Cortex of kidney (tissue), 1 donor: ENCODE measurements at places on chromosomes 3 and 15.

GRCh38 chr3:172315401-172316091 lies 132.7 kb downstream of the GHSR start:
- DNase-seq, result no peak

DNA sequence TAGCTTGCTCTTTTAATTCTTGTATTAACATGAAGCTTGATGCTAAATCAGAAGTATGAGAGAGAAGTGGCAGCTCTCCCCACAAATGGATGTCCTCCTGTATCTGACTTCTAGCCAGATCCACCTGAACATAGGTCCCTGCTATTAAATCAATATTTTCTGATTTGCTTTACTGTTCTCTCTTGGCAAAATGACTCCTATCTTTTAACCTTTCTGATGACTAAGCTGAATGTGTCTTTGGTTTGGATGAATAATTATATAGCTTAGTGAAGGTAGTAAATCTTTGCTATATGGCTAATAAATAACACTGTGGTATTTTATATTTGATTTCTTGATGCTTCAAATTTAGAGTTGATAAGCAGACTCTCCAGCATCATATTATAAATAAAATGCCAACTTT lies 28.3 kb upstream of the ARL14 start:
- DNase-seq, result no peak

GRCh38 chr3:48934333-48934991 lies 15.8 kb downstream of the ARIH2 start:
- DNase-seq, result no peak

- DNase-seq, result no peak
These were observed 98.9 kb downstream of the MAGI1 start for GRCh38 chr3:65939801-65940246.

DNA sequence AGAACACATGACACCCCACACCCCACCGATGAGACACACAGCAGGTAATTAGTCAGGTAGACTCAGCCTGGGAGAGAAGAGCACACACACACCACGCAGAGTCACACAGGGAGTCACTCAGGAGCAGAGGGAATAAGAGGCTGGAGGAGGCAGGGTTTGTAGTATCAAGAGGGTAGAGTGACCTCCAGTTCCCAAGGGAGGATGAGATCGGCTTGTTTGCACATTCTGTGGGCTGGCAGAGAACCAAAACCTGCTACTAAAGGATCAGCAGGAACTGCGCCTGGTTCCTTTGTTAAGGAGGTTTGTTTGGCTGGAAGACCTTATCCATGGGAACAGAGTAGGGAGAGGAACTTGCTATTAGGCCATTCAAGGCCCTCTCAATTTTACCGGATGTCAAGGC lies 281.4 kb upstream of the SLCO3A1 start:
- DNase-seq, result no peak

GRCh38 chr3:51966922-51967383 lies 301 bp downstream of the PCBP4 start:
- DNase-seq, result no peak

DNA sequence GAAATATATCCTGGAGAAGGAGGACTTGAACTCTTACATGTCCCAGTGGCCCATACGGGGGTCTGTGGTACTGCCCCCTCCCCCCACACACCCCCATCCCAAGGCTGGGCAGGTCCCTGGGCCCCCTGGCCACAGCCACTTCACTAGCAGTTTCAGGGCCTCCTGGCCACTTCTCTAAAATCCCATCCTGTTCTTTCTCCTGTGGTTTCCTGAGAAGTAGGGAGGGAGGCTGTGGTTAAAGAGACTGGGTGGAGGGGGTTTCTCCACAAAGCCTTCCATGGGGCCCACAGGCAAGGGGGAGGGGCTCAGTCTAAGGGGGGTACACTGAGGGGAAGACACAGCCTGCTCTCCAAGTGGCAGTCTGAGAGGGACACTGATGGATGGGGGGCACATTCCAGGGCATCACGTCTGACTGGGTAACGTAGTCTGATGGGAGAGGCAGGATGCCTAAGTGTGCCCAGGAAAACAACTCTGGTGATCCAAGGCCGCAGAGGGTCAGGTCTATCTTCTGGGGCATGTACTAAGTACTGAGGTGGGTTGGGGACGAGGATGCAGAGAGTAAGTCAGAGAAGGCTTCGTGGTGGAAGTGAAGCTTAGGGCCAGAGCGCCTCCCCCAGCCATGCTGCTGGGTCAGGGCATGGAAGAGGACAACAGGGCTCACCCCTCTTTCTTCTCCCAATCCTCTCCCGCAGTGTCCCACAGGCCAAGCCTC lies 48.0 kb upstream of the C15orf39 start:
- DNase-seq, result no peak

- DNase-seq, result no peak
These were observed 161.2 kb upstream of the TMCO5A start for GRCh38 chr15:37773111-37773860.

DNA sequence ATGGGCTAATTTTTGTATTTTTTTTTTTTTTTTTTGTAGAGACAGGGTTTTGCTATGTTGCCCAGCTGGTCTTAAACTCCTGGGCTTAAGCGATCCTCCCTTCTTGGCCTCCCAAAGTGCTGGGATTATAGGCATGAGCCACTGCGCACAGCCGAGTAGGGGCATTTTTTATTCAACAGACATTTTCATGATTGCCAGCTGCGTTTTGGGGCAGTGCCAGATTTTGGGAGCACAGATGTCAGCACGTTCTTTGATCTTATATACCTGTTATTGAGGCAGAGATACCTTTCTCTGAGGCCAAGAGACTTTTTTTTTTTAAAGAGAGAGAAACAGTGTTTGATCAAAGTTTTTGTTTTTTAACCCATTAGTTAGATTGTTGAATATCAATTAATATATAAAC lies 16.8 kb downstream of the NEO1 start:
- no peak for DNase-seq

DNA sequence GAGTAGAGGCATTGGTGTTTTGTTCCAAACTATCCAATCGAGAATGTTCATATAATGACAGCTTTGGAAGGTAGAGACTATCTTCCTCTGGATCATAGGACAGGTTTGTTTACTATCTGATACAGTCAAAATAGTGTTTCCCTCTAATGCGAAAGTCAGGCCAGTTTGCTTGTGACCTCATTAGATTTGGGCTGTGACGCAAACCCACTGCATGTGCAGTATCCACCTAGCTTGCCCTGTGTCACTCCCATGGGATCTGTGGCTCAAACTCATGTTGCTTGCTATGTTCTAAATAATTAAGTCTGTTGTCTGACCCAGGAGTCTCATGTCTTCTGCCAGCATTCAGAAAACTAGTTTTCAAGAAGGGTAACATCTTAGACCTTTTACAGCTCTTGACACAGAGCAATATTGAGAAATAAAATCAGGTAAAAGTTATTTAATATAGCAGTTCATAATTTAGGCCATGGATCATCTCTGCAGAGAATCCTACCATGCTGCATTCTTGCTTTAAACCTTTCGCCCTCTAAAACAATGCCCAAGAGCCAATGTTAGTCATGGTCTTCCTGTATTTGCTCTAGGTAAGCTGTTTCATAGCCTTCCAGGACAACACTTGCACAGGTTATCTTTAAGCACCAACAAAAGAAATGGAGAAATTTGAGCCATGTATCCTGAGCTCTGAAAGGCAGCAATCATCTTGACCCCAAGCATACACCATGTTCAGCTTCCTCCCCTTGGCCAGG lies 26.4 kb downstream of the NIT2 start:
- DNase-seq, result no peak

GRCh38 chr3:50674349-50675178 lies at the start of gene DOCK3:
Gene DOCK3, plus strand, starts transcription at chr3:50674927. Its CDS starts 337 bp downstream, at chr3:50675264.
- DNase-seq, result no peak

GRCh38 chr3:112131111-112131510 lies 1.9 kb downstream of the GCSAM start:
- no peak for DNase-seq

DNA sequence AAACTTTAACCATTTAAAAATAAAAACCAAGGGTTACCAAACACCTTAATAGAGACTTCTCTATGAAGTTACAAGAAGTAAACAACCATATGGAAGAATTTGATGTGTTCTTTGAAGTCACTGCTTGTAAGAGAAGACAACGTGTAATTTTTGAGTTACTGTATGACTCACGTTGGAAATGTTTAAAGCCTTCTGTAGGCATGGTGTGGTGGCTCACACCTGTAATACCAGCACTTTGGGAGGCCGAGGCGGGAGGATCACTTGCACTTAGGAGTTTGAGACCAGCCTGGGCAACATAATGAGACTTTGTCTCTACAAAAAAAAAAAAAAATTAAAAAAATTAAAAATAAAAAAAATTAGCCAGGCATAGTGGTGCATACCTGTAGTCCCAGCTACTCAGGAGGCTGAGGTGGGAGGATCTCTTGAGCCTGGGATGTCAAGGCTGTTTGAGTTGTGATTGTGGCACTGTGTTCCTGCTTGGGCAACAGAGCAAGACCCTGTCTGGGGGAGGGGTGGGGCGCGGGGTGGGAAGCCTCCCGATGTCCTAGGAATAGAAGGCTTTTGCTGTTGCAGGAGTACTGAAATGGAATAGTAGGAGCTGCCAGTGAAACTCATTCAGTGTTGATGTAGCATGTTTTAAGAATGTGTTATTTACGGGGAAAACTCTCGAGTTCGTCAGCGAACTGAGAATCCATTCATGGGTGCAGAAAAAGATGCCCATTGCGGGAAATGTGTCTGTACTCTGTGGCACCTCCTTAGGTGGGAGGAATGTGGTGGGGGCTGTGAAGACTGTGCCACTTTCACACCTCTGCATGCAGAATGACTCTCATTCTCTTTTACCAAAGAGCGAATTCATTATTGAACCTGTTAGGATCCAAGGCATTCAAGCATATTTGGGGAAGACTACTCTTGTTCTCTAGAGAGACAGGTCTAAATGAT lies 134.2 kb downstream of the FNDC3B start:
- DNase-seq, result no peak

DNA sequence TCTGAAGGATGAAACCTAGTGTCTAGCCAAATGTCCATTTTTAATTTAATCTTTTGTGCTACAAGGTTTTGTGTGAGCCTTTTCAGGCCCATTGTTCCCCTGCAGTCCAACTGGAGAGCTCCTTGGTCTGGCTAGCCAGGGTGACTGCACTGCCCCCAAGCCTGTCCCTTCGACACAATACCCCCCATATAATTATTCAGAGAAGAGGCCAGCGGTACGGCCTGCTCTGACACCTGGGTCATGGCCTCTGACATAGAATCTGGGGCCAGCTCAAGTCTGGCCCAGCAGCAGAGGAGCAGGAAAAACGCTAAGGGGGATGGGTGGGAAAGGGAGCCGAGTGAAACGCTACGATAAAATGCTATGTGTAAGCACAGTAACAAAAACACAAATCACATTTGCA lies 64.2 kb upstream of the PYGO1 start:
- DNase-seq, result no peak

DNA sequence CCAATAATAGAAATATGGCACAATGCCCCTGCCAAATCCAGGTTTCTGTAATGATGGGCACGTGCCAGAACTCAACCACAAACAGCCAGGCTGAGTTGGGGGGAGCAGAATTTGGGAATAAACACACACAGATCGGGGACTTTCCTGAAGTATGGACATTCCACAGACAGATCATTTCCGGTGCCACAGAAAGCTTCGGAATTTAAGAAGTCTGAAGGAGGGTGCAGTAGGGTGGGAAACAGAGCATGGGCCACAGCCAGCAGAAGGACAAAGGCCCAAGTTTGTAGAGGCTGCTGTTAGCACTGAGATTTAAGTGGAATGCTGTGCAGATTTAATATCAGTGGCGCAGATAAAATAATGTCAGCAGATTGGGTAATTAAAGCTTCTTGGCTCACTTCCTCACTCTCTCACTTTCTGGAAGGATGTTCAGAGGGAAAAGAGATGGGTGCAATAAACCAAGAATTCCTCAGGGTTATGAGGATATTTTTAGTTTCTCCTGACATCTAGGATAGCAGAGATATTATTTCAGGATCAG lies 67.4 kb downstream of the MYLK start:
- DNase-seq, result no peak

GRCh38 chr15:79644091-79644490 lies 212.0 kb downstream of the MINAR1 start:
- no peak for DNase-seq

DNA sequence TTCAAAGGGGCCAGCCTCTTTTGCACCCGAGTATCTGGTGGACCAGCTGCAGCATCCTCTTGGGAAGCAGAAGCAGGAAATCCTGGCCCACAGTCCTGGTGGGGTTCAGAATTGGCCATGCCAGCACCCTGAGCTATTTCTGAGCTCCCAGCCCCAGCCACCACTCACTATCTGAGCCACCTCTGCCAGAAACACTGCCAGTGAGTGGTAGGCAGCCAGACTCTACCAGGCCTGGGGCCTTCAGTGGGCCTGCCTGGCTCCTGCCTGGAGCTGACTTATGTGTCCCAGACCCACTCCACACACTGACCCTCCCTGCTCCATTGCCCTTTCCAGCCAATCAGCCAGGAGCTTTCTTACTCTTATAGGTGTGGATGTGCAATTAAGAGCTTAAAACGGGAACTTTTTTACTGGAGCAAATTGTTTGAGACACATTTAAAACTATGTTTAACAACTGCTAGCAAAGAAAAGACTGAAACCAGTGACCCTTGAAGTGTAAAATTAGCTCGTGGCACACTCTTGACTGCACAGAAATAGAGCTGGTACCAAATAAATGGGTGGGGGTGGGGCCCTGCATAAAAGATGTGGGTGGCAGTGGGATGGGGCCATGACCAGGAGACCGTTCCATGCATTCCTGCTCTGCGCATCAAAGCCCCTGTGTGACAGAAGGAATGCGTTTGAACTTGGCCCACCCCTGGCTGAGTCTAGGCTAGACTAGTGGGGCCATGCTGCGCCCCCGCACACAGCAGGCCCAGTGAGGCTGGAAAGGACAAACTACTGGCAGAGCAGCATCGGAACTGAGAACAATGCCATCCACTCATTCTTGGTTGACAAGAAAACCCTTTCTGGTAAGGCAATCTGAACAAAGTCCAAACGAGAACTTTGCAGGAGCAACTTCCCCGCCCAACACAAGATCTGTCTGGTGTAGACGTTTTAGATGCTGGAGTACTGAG lies 48.0 kb downstream of the CTNNB1 start:
- DNase-seq, result no peak
